ENCODE measurements at places on chromosomes 11 and 22.

DNA sequence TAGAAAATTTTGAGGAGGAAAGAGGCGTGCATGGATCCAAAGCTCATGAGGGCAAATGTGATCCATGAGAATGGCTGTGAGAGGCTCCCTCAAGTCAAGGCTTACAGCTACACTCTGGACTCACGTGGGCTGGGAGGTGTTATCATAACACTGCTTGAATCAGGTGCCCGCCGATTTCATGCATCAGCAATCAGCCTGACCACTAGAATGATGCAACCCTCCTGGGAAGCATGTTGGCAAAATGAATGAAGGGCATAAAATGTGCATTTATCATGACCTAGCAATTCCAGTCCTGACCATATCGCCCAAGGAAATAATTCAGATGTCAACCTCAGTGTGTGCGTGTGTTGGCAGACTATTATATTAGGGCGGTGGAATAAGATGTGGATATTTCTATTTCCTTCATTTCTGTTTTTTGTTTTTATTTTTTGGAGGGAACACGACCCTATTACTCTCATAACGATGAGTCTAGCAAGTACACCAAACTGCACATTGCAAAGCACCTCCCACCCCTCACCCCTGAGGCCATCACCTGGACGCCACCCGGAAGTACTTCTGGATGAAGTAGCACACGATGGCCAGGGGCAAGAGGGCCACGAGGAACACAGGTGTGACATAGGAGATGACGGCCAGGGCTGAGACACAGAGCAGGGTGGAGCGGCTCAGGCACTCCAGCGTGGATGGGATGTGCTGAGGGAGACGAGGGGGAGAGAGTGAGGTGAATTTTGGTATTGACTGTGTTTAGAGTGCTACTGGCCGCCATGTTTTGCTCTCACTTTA, 15.7 kb upstream of the KCNJ11 start:
- DNase-seq = no peak

DNA sequence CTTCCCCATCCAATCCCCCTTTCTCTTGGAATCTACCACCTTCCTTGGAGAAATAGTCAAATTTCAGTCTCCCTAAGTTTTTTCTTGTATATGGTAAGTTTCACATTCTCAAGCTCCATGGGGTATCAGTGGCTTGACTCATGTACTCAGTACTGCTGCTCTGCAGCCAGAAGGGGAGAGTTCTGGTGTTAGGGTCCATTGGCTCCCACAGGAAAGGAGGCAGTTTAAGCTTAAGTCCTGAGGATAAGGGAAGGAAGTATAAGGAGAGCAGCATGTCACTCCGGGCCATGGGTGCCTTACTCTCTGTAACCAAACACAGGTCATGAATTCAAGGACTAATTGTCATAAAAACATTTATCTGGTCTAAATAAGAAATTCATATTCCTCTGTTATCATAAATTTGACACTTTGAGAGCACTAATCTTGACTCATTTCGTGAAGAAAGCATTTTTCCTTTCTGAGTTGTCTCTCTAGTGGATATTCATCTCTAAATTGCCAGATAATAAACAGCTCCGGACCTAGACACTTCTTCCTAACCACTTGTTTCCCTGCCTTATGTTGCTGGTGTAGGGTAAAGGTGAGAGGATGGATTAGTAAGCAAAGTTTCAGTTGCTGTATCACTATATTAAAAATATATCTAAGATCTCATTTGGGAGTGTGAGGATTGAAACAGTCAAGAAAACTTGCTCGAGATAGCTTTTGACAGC, 20.1 kb upstream of the SORL1 start:
- no peak for DNase-seq

GRCh38 chr22:39123751-39124581, 26.9 kb downstream of the APOBEC3H start:
- no peak for DNase-seq

DNA sequence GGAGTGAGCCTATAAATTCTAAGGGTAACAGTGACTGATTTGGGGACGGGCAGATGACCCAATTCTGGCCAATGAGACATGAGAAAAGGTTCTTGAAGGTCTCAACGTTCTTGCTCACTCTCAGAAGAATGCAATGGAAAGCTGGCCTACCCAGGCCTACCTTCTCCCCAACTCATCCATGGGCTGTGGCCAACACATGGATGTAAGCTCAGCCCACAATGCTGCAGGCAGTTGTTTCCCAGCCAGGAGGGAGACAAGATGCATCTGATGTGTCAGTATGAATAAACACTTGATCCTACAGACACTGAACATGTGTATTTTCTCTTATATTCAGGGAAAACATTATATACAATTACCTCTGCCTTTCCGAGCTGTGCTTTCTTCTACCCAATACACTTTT, 24.4 kb downstream of the PI4KA start:
- no peak for DNase-seq

DNA sequence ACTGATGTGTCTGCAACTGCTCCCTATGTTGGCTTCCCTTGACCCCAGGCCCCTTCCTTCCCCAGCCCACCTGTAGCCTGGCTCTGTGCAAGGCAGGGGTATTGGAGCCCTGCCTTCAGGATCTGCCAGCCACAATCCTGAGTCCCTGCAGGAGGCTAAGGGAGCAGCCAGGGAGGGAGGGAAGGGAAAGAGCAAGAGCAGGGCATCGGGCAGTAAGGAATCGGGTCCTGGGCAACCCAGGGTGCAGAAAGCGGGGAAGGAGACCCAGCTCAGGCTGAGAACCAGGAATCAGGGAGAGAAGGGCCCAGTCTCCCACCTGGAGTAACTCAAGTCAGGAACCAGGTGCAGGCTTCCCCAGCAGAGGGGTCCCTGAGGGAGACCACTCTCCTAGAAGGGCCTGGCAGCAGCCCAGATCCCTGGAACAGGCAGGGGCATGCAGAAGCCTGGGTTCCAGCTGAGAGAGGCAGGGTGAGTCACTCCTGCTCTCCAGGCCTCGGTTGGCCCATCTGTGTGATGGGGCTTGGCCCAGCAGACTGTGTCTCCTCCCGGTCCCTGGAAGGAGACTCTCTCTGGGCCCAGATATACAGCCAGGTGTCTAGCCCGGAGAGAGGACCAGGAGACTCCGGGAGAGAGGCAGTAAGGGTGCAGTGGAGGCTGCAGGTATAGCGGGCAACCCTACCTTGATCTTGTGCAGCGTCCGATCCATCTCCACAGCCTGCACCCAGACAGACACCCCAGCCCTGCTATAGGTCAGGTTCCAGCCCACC, 13.4 kb downstream of the STARD10 start:
- no peak for DNase-seq

DNA sequence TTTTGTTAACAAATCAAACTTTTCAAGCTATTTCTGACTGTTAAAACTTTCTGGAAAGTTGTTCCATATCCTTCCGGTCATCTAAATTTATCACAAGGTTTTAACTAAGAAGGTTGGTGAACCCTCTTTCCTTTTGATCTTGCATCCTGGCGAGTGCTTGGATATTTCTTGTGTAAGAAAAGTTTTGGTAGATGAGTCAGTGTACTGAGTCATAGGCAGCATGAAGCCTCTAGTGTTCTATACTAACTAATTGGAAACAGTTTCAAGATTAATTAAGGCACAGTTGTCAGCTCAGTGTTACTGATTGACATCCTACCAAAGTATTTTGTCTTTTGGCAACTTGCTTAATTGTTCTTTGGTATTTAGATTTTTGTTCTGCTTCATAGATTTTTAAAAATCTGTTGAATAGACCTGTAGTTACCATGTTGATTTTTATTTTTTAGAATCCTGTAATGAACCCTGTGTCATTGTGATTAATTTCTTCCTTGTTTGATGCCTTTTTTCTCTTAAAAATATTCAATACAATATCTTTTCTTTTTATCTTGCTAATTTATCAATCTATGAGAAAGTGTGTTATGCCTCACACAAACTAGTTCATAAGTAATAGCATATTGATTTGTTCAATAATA, 38.0 kb downstream of the METTL15 start:
- no peak for DNase-seq

GRCh38 chr22:17838180-17838865, 64.1 kb upstream of the BID start:
- DNase-seq = no peak

DNA sequence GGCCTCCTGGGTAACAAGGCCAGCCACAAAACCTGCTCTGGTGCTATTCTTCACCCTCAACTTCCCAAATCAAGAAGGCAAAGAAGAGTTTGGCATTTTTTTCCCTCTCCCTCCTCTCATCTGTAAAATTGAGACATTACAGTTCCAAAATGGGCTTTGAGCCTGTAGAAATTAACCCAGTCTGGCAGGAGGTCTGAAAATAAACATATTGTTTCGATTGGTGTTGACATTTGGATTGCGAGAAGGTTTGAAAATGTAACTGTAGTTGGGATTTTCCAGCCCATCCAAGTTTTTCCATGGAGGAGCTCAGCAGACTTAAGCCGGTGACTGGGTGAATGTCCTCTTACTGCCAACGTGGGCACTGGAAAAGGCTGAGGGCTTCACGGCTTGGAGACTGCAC, 35.0 kb upstream of the ALX4 start:
- no peak for DNase-seq

DNA sequence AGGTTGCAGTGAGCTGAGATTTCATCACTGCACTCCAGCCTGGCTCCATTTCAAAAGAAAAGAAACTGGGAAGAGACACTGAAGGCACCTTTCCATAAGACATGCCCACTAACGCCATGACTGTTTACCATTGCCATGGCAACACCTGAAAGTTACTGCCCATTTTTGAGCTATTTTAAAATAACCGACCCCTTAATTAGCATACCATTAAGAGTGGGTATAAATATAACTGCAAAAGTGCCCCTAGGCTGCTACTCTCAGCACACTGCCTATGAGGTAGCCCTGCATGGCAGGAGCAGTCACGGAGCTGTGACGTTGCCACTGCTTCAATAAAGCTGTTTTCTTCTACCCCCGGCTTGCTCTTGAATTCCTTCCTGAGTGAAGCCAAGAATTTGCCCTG, 9.9 kb upstream of the RNASEH2C start:
- DNase-seq = no peak

GRCh38 chr11:79438631-79439409, 2.0 kb downstream of the TENM4 start:
- no peak for DNase-seq

- DNase-seq = no peak
Observed at GRCh38 chr11:134445601-134446325, 33.7 kb upstream of the B3GAT1 start.

DNA sequence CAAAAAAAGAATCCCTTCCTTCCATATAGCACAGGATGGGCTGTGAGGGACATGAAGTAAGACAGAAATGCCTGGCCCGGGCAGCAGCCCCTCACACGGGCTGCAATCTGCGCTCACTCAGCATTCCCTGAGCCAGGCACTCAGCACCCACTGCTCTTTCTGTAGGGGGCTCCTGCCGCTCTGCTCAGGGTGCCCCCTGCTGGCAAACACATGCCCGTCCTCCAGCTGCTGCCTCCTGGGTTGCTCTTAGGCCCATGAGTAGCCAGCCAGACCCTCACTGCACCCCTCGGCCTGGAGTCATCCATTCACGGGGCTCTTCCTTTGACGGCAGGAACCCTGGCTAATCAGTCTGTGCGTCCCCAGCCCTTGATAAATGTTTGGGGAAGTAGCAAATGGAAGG, 6.9 kb downstream of the MCAT start:
- no peak for DNase-seq

DNA sequence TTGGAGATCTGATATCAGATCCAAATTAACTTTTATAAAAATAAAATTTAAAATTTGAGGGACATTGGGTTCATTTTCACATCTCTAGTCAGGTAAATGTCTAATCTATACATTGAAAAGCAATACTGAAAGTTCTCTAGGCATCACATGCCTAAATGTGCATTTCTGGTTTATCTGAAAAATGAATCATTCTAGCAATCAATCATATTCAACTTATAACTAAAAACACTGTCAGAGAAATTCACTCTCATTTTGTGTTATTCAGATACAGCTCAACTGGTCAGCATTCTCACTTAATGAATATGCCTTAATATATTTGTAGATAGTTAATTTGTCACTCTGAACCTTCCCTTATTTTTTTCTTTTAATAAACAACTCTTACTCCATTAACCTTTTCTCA, 243.2 kb downstream of the CASP12 start:
- no peak for DNase-seq

GRCh38 chr22:19213442-19214077, 35.0 kb upstream of the SLC25A1 start:
- DNase-seq = no peak

- no peak for DNase-seq
Observed at GRCh38 chr11:92948116-92948515, 21.3 kb upstream of the MTNR1B start.

- DNase-seq = no peak
Observed at GRCh38 chr22:29511126-29511862, 31.3 kb downstream of the NEFH start.

DNA sequence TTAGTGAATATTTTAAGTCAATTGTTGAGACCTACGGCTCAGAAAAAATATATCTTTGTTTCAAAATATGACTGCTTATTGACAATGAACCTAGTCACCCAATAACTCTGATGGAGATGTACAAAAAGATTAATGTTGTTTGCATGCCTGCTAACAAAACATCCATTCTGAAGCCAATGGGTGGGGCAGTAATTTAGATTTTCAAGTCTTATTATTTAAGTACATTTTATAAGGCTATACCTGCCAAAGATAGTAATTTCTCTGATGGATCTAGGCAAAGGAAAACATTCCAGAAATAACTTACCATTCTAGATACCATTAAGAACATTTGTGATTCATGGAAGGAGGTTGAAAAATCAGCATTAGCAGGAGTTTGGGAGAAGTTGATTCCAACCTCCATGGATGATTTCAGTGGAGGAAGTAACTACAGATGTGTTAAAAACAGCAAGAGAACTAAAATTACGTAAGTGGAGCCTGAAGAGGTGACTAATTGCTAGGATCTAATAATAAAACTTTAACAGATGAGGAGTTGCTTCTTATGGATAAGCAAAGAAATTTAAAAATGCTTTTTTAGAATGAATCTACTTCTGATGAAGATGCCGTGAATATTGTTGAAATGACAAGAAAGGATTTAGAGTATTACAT, 26.4 kb upstream of the OR8D2 start:
- no peak for DNase-seq

DNA sequence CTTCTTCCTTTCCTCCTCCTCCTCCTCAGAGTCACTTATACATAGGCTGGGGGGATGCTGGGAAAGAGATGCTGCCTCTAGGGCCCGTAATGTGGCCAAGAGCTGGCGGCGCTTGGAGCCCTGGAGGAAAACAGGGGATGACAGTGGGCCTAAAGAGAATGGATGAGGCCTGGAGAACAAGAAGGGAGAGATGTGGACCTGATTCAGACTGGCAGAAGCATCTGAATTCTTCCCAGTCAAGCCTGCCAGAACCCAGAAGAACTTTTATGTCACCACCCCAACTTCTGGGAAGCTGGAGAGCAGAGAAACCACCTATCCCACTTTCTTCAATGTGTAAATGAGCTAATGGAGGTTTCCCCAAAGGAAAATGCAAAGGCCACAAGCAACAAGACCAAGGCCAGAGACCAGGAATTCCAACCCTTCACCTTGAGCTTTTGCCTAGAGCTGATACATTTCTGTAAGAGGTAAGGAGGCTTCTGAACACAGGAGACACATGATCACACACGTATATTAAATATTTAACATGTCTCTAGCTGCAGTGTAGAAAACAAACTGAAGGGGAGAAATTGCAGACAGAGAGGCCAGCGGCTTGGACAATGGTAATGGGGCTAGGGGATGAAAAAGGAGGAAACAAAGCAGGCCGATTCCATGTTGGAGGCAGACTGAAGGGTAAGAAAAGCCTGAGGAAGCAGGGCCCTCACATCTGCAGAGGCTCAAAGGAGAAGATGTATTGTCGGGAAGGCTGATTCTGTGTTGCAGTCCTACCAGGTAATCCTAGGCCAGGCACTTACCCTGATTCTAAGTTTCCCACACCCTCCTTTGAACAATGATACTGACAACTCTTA, 1.1 kb downstream of the RRP8 start:
- DNase-seq = no peak

- DNase-seq = no peak
Observed at GRCh38 chr22:22474733-22475132, 33.8 kb downstream of the ZNF280B start.

GRCh38 chr11:22539821-22540256, 85.8 kb downstream of the FANCF start:
- DNase-seq = no peak

Data from stimulated activated CD8-positive, alpha-beta memory T cell treated with anti-CD3 and anti-CD28 coated beads, Interleukin-4, amount 100 ng/mL, for 4 hours (primary cell).